GM04503 (cell line): ENCODE measurements at places on chromosomes 5 and 9.

DNA sequence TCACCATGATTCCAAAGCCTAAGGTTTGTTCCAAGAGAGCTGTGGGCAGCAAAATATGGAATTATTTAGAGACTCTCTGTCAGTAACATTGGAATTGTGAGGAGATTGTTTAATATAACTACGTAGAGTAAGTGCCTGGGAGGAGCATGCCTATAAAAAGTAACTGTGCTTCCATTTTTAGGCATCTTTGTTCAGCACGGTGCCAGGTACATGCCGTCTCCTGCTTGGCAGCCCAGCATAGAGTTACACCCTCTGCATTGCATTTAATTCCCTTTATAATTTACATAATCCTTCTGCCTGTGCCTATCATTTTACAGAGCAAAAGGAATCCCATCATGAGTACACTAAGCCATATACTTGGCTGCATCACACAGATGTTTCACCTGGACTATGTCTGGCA is 32.1 kb upstream of the ALDH1A1 start:
- no peak for DNase-seq

DNA sequence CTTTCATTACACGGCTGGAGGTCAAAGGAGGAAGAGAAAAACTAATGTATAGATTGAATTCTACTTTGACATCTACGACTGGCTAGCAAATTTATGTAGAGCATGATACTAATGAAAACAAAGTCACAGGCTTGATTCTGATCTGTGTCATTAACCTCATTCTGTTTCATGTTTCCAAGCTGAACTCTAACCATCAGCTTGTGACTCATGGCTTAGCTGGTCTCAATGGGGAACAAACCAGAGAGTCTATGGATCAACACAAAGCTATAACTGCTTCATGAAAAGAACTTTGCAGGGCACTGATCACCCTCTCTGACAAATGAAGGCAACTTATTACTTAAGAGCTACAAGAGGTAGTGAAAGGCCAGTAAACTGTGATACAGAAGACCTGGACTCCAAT is 23.6 kb upstream of the PDE4D start:
- no peak for DNase-seq

DNA sequence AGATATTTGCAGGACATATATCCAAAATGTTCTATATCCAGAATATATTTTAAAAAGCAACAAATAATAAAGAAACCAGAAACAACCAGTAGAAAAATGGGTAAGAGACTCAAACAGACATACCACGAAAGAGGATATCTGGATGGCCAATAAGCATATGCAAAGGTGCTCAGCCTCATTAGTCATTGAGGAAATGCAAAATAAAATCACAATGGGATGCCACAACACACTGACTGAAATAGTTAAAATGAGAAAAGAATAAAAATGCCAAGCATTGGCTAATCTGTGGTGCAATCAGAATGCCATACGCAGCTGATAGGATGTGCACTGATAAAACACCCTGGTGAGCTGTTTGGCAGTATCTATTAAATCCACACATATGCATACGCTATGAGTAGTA is 265.8 kb upstream of the ANKH start:
- DNase-seq, result no peak

DNA sequence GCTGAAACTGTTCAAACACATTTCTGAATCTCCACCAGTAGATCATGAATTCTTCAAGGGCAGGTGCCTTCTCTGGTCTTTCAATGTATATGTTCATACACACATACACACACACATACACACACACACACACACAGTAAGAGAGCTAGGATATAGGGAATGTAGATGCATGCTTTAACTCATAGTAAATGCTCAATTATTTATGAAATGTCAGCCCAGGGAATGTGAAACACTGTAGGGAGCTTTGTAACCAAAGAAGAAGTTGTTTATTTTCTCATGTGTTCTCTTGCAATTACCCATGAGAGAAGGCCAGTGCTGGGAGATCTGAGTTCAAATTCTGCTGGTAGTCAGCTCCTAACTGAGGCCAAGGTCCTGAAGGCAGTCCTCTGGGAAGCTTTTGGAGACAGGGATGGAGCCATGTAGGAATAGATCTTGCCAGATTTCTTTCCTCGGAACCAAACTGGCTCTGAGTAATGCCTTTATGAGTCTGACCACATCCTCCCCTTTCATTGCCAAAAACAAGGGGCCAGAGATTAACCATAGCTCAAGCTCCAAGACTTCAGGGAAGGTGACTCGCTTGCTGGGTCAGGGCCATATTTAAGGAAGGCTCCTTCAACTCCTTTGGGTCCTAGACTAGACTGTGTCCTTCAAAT is 487.0 kb upstream of the TNC start:
- peak; percentile 97 for DNase-seq

DNA sequence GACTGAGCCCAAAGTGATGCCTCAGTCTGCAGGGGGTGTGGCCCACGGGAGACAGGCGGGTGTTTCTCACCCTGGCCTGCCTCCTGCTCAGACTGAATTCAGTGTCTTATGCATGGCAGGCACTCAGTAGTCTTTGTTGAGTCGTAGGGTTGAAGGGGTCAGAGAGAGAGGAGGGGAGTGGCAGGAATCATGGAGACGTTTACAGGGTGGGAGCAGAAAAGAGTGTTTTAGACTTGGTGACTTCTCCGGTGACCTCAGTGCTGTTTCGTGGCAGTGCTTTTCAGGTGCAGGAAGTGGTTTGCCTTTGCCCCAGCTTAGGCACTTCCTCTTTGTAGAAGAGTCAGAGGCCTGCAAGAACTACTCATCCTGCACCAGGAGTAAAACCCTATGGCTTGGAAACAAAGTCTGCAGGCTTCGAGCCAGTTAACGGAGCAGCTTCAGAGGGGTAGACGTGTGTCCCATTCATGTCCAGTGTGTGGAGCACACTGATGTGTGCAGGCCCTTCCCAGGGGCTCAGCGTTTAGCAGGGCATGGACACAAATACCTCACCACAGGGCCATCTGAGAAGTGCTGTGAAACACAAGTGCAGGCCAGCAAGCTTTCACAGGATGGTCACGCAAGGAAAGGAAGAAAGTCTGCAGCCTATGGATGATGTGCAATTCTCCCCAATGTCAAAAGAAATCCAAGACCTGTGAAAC is 24.5 kb upstream of the SEMA4D start:
- DNase-seq, result no peak

- no peak for DNase-seq
These were observed 268.7 kb upstream of the GAS1 start for GRCh38 chr9:87216036-87216435.

DNA sequence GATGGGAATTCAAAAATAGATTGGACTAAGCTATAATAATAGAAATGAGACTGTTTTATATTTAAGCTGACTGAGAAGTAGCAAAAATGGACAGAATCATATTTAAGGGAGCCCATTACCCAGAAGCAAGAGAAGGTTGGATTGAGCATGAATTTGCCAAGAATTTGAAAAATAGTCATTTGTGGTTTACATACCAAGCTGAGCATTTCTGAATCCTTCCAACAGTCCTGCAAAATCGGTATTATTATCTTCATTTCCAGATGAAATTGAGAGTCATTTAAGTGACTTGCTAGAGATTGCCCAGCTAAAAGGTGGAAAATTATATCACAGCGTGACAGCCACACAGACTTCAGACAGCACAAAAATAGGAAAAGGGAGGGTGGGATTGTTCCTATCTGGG is 48.4 kb downstream of the TNFSF15 start:
- no peak for DNase-seq

DNA sequence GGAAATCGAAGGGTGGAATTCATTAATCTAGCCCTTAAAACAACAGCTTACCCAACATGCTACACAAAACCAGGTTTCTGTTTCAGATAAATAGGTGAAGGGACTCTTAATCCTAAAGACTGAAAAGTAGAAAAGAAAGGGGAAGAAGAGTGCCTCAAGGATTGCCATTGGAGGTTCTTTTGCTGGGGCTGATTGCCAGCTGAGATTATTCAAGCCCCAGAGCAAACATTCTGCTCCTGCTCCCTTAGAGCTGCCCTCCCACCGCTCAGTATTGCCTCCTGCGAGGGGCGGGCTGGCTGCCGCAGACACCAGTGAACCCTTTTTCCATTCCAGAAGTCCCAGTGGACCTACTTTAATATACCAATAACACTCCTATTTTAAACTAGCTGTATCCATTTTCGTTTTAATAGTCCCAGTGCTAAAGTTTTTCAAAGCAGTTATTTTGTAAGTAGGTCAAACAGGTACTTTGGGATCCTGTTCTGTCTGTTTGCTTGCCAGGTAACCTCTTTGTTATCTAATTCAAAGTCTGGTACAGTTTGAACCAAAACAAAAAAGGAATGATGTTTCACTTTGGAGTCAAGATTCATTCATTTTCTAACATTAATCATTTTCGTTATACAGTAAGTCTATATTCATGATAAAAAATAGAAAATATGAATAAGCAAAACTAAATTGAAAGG is 38.6 kb downstream of the HMGCS1 start:
- DNase-seq, result no peak

DNA sequence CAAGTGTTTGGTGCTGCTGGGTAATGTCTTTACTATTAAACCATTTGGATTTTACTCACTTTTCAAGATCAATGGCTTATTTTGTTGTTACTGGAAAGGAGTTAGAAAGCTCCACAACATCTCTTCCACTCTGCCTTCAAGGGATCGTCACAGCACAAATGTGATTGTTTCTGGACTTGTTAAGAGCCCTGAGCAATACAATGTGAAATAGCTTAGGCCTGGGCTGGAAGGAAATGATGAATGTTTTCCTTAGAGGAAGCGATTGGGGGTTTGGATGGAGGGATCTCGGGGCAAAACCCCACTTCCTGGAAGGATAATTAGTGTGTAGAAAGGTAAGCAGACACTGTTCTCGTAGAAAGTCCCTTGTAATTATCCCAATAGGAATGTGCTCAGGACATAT is 59.3 kb upstream of the MYO10 start:
- DNase-seq, result no peak
